Stimulated activated CD4-positive, alpha-beta T cell treated with anti-CD3 and anti-CD28 coated beads, Interleukin-4, amount 100 ng/mL, for 48 hours (primary cell): ENCODE measurements at places on chromosomes 12 and 14.

- DNase-seq: no peak
These were observed 31.5 kb upstream of the LIMA1 start for GRCh38 chr12:50314636-50315312.

DNA sequence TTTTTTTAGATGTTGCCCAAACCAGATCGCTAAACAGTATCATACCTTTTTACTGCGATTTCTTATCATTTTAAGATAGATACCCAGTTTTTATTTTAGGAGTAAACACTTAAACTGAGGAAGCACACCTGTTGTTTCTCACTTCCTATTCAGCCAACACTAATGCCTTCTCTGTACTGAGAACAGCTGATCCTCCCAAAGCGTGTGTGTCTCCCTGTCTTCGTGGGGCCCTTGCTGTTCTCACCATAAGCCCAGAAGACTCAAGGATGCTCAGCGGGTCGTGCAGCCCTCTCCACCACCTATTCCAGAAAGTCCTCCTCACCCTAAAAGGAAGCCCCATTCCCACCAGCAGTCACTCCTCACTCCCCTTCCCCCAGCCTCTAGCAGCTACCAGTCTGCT is 14.8 kb downstream of the PPP2R5C start:
- DNase-seq: no peak

DNA sequence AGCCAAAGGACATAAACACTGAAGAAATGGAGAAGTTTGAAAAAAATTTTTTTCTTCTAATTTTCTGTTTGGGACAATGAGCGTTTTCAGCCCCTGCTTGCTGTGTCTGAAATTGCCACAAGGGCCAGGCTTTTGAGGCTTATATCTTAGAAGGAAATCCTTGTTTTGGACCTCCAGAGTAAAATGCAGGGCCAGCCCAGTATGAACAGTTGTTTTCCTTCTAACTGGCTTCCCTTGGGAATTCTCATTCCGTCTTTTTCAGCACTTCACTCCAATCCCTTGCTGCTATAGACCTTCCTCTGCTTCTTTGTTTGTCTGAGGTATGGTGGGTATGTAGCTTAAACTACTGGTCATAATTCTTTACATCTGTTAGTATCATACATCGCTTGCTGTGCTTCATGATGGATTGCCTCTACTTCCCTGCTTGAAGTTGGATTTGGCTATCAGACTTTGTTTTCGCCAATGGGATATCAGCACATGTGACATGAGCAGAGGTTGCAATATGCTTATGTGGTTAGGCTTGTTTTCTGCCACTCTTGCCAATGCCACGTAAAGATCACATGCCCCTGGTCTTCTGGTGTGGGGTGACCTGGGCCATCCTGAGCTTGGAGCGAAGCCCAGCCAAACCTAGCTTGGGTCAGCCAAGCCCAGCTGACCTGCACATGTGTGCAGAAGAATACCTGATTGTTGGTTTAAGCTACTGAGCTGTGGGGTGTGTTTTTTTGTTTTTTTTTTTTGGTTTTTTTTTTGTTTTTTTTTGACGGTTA is 64.7 kb downstream of the AVPR1A start:
- no peak for DNase-seq

DNA sequence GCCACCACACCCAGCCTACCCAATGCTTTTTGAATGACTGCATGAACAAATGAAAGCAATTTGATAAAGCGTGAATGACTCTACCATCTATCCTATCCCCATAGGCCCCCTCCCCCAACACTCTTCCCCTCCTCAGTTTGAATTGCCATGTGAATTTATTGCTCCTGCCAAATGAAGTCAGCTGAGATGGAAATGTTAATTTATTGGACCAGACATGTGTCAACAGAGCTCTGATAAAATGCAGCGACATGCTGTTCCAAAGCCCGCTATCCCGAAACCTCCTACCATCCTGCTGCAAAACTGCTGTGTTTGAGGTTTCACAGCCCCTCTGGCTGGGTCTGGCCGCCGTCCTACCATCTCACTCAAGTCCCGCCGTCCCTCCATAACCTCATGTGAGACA is 360.5 kb downstream of the CACNA1C start:
- no peak for DNase-seq

- DNase-seq: no peak
These were observed 21.6 kb upstream of the SDR39U1 start for GRCh38 chr14:24463884-24464785.

DNA sequence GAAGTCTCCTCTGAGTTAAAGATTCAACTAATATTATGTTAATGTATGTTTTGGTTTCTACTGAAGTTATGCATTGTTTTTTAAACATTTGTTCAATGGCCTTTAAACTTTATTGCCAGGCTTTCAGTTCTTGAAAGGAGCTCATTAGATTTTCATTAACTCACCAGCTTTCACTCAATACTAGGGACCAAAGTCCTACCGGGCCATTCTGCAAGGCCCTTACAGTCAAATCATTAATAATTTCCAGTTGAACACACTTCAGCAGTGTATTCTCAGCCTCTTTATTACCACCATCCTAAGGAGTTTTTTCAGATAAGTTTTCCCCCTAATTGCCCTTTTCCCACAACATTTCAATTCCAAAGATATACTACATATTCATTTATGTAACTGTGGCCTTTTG is 409.2 kb downstream of the DIO2 start:
- no peak for DNase-seq

DNA sequence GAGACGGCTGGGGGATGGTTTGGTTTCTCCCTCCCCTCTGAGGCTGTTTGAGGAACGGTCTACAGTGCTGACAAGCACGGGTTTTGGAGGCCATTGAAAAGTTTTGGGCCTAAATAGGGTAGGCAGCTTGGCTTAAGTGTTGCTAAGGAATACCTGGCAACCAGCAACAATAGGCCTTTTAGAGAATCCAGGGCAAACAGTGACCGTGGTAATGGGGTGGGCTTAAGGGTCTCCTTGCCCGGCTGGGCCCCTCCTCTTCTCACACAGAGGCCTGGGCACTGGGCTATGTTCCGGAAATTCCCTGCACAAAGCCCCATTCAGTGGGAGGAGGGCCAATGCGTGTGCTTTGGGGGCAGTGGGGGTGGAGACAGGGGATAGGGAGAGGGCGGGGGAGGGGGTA is 55.4 kb downstream of the ASCL1 start:
- DNase-seq: no peak

- DNase-seq: no peak
These were observed 315.8 kb downstream of the RGS6 start for GRCh38 chr14:72247896-72248465.

- no peak for DNase-seq
These were observed 473.5 kb downstream of the PRKD1 start for GRCh38 chr14:29454026-29454693.

DNA sequence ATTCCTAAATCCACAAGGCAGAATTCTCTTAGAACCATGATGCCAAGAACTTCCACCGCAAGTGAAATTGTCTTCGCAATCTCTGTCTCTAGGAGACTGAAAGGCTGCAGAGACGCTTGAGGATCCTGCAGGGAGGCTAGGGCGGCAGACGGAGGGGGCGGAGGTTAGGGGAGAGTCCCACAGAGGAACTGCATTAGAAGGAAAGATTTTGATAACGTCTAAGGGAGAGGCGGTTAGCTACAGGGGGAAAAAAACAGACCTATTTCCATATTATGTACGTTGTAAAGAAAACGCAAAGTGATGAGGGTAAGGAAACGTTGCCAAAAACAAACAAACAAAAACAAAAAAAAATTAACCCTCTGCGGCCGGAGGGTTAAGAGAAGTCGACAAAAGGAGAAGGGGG is 595 bp downstream of the KLHL28 start:
- peak; percentile 51 for DNase-seq
